ENCODE measurements at places on chromosomes 1 and 21. TPM values are rescaled to one million over a fixed set of nuclear protein-coding genes. Genes with fewer than 3 reads are reported as not detected.

GRCh38 chr1:186496171-186496851, 35.4 kb upstream of the PDC start:
- DNase-seq, result no peak
- no peaks in the 10 kb centered on the region for H3K27me3 ChIP-seq
- no peaks in the 10 kb centered on the region for H3K4me1 ChIP-seq
- no peak overlapping the region for H3K4me3 ChIP-seq
- no peak overlapping the region for H3K27ac ChIP-seq

- H3K36me3 ChIP-seq, result no peaks in the 10 kb centered on the region
- H3K4me3 ChIP-seq, result no peak overlapping the region
- H3K4me1 ChIP-seq, result 0 out of 2 replicates have a peak, but pooled peaks cover 7% of the 10 kb centered on the region
Measured at GRCh38 chr1:36446271-36446670, 4.0 kb downstream of the OSCP1 start.

The FAM78B gene
- 0.31 TPM for total RNA-seq

The CYP2J2 gene
- total RNA-seq, result 1.1 TPM

The NPHS2 gene
- total RNA-seq, result not detected

- H3K36me3 ChIP-seq, result no peaks in the 10 kb centered on the region
- no peak overlapping the region for H3K4me3 ChIP-seq
- no peak for DNase-seq
- peaks cover 38% of the 10 kb centered on the region for H3K4me1 ChIP-seq
- no peaks in the 10 kb centered on the region for H3K27me3 ChIP-seq
Measured at GRCh38 chr1:36159614-36160387, 3.8 kb downstream of the MAP7D1 start.

The TTC22 gene
- not detected for total RNA-seq
